ENCODE measurements at places on chromosomes 3 and 15.

GRCh38 chr3:13235079-13235478 is 161.8 kb upstream of the IQSEC1 start:
- DNase-seq = peak; percentile 17

DNA sequence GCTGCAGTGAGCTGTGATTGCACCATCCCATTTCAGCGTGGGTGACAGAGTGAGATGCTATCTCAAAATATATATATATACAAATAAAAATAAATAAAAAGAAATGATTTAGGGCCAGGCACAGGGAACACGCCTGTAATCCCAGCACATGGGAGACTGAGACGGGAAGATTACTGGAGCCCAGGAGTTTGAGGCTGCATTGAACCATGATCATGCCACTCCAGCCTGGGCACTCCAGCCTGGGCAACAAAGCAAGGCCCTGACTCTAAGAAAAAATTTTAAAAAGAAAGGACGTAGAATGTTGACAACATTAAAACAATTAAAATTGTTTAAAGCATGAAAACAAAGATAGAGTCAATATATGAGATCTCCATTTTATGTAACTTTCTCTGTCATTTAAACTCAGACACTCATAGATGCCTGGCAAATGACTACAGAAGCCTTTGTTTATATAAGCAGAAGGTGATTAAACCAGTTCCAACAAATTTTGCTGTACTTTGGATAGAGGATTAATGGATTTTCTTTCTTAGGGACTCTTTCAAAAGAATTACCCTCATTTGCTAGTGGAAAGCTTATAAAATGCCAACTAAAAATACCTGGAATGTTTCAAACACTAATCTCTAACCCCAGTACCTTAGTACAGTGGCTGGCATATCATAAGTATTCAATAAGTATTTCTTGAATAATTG is 10.7 kb upstream of the TRPM7 start:
- DNase-seq = no peak

DNA sequence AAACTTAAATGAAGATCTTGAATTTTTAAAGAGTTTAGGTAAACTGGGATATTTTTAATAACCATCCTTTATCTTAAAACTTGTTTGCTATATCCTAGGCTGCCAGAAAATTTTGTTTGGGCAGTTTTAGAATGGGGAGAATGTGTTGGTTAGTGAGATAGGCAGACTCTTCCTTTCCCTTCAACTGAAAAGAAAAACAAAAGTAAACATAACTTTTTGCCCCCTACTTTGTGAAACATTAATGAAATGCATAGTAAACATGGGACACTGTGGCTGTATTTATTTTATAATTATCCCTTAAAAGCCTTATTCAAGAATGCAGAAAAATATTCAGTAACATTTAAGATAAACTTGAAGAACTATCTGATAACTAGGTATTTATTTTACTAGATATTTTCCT is 31.0 kb downstream of the SETD5 start:
- DNase-seq = no peak

- peak; percentile 37 for DNase-seq
Observed at GRCh38 chr15:98651036-98651481, 2.7 kb downstream of the IGF1R start.

DNA sequence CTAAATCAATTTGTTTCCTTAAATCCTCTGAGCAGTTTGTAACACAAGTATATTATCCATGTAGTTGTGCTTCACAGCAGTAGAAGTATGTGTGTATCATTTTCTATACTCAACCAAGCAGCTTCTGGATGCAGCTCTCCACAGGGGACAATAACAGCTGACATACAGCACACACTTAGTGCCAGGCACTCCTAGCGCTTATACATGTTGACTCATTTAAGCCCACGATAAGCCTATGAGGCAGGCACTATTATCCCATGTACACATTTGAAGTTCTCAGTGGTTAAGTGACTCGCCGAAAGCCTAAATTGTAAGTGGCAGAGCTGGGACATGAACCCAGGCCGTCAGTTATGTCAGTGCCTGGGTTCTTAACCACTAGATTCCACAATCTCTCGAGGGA is 20.3 kb upstream of the LPP start:
- DNase-seq = no peak

GRCh38 chr15:56758770-56759449 is 25.6 kb upstream of the ZNF280D start:
- no peak for DNase-seq

DNA sequence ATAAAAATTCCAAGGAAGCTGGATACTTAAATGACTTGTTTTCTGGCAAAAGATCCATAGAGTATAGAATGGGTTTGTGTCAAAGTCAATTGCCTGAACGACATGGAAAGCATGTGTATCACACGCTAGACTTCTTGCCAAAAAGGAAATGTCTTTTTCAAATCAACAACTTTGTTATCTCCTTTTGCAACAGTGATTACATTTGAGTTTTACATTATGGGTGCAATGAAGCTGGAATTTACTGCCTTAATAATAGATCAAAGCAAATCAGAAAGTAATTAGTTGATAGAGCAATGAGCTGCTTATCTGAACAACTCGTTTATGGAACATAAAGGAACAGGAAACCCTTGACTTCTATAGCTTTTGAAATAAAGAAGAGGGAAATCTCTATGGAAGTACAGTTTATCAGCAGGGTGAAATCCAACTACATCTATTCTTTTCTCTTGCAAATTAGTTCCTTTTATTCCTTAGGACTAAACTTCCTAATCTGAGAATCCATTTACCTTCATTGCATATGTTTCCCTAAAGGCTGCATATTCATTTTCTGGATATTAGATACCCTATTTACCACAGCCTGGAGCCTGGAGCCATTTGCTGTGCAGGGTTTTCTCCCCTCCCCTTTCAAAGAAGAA is 415.1 kb upstream of the NECTIN3 start:
- no peak for DNase-seq
